ENCODE measurements at places on chromosomes 6 and 20.

DNA sequence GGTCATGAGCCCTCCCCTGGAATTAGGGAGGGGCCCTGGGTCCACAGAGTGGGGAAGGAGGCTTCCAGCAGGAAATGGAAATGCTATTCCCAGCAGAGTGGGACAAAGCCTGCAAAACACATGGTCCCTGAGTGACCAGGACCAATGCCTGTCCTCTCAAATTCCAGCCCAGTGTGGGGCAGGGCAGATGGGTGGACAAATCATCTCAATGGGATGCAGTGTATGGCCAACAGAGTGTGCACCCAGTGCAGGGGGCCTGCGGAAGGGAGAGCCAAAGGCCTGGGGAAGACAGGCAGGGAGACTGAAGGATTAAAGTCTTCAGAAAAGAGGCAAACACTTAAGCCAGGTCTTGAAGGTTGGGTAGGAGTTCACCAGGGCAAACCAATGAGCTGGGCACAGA is 28.7 kb upstream of the PHACTR3 start:
- no peak for DNase-seq

DNA sequence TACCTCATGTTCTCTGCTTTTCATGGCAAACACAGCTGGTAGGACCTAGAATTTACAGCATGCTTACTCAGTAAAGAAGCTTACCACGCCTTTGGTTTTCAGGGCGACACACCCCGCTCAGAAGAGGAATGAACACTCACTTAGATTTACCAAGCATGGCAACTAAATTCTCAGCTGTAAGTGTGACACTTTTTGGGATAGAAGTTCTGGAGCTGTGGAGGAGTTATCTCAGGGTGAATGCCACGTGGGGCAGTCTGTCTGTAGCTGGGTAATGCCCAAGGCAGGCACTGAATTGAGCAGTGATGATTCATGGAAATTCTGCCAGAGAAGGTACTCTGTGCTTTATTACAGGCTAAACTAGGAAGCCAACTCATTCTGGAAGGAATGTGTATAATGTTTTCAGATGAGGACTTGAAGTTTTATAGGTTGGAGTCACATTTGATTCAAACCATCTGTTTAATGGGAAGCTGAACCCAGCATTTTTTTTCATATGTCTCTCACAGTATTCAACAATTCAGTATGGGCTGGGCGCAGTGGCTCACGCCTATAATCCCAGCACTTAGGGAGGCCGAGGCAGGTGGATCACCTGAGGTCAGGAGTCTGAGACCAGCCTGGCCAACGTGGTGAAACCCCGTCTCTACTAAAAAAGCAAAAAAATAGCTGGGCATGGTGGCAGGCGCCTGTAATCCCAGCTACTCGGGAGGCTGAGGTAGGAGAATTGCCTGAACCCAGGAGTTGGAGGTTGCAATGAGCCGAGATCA is 3.5 kb upstream of the PRIM2 start:
- DNase-seq, result no peak

- DNase-seq, result peak; percentile 24
Measured at GRCh38 chr20:34921436-34921835, 34.2 kb downstream of the GSS start.

DNA sequence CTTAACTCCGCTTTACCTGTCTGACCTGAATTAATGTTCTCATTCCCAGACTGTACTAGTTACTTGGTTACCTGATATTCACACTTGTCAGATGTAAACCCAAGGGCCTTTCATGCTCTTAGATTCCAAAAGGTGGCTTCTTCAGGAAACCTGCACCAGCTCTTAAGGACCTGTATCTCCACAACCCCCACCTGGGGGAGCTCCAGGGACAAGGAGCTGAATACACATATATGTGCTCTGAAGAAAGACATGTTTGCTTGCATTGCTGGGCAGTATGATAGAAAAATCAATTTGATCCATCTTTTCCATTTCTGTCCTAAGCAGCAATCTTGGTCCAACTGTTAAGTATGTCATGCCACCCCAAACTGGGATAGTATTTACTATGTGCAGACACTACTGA is 64.8 kb upstream of the POU3F2 start:
- peak; percentile 11 for DNase-seq

- DNase-seq, result no peak
Measured at GRCh38 chr6:99178168-99178567, 171.3 kb downstream of the FAXC start.

DNA sequence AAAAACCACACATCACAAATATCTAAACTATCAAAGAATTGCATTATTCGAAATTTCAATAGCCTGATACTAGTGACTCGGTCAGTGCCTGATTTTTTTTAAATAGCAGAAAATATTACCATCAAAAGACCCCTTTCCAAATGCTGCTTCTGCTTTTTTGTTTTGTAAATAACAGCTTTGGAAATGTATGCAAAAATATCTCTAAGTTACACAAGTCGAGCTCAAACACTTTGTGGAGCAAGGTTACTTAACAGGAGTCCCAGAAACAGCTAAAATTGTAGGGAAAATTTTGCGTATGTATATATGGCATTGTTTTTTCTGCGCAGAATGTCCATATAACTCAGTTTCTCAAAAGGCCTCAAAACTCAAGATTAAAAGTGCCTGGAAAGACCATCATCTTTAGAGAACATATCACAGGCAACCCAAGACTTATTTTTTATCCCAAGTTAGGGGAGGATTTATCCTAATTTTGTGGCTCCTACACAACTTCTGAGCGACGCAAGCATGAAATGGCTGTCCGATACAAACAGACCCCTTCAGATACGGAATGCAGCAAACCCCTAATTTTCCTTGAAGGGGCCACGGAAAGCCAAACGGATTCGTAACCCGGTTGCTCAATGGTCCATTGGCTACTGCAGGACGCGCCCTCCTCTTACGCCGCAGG is 1.3 kb downstream of the CEP85L start:
- DNase-seq, result no peak

GRCh38 chr6:14759976-14760672 is 485.7 kb upstream of the JARID2 start:
- DNase-seq, result no peak

DNA sequence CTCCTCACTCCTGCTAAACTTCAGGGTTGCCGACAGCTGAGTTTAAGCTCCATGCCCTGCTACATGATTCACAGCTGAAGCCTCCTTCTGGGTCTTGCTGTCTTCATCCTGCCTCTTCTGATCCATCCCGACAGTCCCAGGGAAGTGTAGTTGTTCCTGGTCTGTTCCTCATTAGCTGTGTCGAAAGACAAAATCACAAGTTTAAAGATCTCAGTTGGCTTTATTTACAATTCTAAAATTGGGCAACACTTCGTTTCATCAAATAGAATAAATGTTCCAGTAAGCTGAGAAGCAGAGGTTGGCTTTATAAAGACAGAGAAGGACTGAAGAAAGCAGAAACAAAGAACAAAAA is 4.1 kb upstream of the SLC2A10 start:
- DNase-seq, result no peak

DNA sequence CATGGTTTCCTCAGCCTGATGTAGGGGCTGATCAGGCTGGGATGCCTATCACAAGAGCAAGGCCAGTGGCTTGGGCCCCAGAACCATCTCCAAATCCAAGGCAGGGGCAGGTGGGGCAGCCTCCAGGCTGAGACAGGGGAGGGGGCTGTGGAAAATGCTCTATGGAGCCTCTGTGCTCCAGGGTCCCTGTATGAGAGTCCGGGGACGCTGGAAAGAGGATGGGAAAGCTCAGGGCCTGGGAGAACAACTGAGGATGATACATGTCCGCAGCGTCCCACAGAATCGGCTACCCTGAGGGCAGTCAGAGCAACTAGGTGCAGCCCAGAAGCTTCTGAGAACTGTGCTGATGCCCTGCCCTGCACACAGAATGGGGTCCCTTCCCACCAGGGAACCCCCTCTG is 43.4 kb downstream of the CPXM1 start:
- no peak for DNase-seq

GRCh38 chr20:57866250-57867106 is 156.7 kb upstream of the PMEPA1 start:
- DNase-seq, result no peak

DNA sequence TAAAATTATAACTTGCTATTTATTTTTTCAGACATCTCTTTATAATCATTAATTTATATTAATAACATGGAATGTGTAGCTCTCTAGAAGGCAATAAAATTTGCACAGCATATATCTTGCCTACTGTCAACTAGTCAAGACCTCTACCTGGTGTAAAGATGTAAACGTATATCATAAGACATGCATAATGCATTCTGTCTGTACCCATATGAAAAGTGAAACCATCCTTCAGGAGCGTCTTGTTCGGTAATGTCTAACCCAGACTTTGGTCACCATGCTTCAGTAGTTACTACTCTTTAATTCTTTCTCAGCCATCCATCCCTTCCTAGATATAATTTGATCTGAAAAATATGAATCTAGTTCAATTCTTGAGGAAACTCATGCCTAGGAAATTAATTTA is 21.0 kb downstream of the CEP43 start:
- no peak for DNase-seq

GRCh38 chr20:61636531-61637116 is 384.6 kb downstream of the CDH4 start:
- DNase-seq, result no peak

GRCh38 chr6:134288538-134289203 is 29.2 kb downstream of the SGK1 start:
- no peak for DNase-seq

DNA sequence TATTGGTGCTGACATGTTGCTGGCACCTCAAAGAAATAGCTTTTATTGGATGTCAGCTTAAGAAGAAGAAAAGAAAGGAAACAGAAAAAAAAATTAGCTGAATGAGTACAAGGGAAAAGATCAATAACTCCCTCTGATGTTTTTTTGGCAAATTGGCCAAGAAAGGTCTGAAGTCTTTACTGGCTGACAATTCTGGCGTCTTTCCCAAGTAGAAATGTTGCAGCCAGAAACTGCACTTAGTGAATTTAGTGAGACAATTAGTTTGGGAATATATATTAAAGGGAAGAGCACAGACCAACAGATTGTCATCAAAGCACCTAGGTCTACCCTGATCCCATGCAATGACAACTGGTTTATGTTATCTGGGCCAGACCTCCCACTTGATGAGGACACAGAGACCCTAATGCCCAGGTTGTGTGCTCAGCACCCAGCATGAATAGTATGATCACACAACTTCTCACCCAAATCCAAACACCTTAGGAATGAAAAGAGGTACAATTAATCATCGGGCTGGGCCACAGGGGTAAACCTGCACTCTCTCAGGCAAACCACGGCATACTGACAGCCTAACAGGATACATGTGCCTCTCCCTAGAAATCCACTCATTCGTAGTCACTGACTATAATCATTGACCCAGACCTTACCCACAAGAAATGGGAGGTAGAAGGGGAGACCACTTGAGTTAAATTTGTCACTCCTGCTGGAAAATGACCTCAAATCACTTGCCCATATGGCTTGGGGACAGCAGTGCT is 612.3 kb upstream of the ARID1B start:
- DNase-seq, result no peak

- no peak for DNase-seq
Measured at GRCh38 chr20:36312724-36313441, 6.7 kb downstream of the DLGAP4 start.

DNA sequence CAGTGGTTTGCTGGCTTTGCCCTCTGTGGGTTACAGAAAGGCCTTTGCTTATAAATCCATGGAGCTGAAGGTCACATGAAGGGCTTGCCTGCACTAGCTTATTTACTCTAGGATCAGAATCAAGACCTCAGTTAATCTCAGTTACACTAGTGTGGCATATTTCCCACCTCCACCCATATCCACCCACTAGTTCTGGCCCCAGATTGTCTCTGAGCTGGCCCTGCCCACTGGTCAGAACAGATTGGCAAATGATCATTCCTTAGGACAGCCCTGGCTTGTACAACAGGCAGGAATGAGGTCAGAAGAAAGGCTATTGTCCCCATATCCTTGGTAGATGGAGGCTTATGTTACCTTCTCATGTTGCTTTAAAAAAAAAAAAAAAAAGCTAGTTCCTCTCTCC is 33.3 kb upstream of the SASH1 start:
- DNase-seq, result no peak

DNA sequence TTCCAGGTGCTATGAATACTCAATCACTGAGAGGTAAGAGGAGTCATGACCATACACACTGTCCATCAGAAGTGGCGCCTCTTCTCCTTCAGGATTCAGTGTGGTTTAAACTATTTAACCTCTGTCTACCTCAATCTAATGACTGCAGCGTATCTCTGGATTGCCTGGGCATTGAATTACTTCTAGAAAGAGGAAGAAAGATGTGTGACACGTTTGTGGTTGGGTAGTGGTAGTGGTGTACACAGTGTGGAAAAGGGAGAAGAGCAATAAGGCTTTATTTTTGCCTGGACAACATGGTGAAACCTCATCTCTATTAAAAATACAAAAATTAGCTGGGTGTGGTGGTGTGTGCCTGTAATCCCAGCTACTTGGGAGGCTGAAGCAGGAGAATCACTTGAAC is 38.0 kb upstream of the ECHDC1 start:
- no peak for DNase-seq

- no peak for DNase-seq
Measured at GRCh38 chr6:158539413-158539812, 20.5 kb upstream of the TMEM181 start.

- no peak for DNase-seq
Measured at GRCh38 chr20:25135031-25135430, 53.1 kb upstream of the VSX1 start.

DNA sequence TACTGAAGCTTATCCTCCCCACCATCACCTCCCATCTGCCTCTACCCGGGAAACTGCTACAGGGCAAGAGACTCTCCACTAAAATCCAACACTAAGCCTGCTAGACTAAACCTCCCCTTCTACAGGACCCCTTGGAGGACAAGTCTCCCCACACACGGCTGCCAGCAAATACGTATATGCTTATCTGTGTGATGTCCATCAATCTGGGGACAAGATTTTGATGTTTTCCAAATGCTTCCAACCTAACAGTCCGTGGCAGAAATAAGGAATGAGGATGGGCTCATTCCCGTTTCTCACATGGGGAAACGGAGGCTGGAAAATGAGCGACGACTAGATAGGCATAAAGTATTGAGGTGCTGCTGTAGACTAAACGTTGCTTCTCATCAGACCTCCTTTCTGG is 1.8 kb downstream of the KCNK5 start:
- no peak for DNase-seq

DNA sequence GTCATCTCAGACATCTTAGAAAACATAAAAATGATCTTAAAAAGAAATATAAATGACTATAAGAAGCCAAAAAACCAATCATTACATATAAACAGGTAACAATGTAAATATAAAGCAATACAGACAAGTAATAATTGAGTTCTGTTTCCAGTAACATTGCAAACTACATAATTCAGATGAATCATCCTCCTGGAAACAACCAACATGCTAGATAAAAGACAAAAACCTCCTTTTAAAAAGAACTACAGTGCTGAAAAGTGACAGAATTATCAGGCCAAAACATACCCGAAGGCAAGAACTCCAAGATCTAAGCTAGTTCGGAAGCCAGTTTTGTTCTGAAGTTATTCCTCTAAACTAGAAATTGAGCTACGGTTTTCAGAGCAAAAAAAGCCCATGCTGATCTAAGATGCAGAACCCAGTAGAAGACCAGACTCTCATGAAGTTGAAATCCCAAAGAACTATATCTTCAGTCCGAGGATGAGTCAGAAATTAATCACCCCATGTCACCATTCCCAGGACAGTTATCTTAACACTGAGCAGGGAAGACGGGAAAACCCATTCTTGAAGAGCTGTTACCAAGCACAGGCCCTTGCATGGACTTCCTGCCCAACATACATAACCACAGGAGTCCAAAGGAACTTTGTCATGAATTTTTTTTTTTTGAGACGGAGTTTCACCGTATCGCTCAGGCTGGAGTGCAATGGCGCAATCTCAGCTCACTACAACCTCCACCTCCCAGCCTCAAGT is 9.8 kb downstream of the PGM3 start:
- DNase-seq, result no peak
